Activated CD8-positive, alpha-beta memory T cell treated with anti-CD3 and anti-CD28 coated beads for 24 hours (primary cell): ENCODE measurements at places on chromosomes 12 and 14.

- no peak for DNase-seq
Observed at GRCh38 chr12:105480162-105480561, 149.7 kb downstream of the C12orf75 start.

DNA sequence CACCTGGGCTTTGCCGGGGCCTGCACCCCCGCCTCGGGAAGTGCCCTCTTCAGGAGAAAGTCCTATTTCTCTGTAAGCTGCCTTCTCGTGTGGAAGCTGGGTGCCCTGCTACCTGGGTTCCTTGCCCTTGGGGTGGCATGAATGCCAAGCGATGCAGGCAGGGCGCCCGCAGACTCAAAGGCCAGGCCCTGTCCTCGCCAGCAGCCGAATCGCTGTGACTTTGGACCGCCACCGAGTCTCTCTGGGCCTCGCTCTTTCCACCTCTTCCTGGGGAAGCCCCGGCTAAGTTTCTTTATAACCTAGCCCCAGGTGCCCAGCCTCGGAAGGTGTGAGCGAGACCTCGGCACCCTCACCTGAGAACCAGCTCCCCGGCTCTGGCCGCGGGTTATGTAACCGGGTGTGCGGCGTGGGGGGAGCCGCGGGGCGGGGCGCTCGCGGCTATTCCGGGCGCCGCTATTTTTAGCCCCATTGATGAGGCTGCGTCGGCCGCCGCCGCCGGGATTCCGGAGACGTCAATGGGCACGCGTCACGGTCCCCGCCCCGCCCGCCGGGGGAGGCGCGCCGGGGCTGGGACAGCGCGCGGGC lies 14.6 kb upstream of the NR4A1 start:
- DNase-seq = peak; percentile 87

DNA sequence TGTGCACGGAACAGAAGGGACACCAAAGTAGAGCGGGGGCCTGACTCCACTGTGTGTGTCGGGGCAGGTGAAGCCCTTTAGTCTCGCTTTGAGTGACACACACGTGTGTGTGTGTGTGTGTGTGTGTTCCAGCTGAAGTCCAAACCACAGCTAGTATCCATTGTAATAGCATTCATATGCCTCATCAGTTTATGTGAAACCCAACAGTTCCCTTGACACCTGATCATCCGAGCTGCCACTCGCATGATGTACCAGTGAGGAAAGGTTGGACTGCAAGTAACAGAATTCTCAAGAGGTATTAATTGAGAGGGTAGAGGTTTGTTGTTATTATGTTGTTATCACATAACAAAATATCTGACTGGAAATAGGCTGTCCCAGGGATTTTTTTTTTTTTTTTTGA lies 16.4 kb downstream of the CCDC63 start:
- no peak for DNase-seq

DNA sequence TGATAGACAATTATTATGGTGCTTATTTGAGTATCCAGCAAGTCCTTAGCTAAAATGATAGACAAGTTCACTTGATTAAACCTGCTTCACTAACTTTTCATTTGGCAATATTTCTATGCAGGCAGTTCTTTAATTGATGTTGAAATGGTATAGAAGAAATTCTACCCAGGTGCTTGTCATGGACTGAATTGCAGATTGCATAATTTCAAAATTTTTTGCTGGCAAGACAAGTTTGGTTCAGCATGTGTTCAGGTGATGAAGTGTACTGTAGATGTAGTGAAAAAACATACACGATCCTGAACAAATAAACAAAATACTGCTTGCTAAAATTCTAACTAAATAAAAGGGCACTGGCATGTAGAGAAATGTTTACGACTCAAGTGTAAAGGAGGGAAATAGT lies 189.0 kb downstream of the FOXA1 start:
- DNase-seq = no peak

DNA sequence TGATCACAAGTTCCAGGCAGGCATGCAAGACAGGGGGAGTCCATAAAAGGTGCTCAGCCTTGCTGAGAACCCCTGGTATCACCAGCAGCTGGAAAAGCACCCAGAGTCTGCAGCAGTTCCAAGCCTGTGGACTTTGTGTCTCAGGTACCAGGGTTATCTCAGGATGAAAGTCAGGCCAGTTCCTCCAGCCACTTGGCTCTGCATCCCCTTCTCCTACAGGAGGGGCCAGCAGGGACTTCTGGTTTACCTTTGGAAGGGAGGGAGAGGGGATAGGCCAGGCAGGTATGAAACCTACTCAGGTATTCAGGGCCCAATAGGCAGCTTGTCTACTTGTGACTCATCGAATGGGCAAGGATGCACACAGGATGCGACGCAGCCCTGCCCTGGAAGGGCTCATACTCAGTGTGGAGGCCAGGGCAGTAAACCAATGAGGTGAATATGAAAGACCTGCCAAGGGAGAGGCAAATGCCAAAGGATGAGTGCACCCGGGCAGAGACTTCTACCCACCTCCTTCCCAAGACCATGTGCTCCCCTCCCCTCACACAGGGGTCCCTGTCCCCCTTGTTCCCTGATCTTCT lies 148.2 kb downstream of the SLC38A6 start:
- DNase-seq = no peak

GRCh38 chr14:52154992-52155650 lies 86.3 kb upstream of the NID2 start:
- DNase-seq = no peak

DNA sequence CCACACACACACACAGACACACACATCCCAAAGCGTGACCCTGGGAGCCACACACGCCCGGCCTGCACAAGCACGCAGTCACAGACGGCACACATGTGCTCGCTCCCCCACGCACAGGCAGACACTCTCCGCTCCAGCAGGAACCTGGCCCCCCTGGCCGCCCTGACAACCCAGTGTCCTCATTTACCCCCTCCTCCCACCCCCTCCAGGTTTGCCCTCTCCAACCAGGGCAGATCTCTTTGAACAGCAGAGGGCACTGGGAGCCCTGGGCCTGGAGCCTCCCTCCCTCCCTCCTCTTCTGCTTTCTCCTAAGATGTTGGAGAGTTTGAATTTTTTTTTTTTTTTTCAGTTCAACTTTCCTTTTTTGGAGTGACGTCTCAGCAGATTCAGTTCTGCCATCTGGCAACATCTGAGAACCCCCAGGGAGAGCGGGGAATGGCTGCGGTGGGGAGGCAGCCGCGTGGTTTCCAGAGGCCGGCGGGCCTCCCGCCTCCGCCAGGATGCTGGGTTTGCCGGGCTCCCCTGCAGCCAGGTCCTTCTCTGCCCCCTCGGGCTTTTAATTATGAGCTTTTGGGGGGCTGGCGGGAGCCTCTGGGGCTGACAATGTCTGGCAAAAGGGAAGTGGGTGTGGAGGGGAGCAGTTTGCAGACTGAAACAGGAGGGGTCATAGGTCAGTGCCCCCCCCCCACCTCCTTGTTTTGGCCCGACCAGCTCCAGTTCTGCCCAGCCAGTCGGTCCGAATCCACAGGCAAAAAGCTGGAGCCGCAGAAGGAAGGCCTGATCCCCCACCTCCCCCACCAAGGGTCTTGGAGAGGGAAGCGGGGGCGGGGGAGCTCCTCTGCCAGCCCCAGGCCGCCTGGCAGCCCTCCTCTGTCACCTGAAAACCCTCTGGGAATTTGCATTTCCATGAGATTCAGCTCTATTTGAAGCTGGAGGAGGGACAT lies 1.3 kb upstream of the NCOR2 start:
- DNase-seq = peak; percentile 71

GRCh38 chr12:124347805-124348658 lies 53.1 kb downstream of the RFLNA start:
- DNase-seq = peak; percentile 73

DNA sequence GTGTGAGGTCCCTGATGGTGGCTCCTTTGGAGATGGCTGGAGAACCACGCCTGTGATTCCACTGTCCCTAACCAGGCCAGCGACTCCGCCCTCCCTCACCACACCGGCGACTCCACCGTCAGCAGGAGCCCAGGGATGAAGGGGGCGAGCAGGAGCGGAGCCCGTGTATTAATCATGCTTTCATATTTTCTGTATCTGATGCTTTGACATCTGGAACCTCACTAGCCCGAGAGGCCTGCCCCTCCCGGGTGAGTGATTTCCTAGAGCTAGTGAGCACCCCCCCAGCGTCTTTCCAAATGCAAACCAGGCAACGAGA lies 69.9 kb downstream of the NOC4L start:
- DNase-seq = no peak
